ENCODE measurements at places on chromosomes 11 and 22.

DNA sequence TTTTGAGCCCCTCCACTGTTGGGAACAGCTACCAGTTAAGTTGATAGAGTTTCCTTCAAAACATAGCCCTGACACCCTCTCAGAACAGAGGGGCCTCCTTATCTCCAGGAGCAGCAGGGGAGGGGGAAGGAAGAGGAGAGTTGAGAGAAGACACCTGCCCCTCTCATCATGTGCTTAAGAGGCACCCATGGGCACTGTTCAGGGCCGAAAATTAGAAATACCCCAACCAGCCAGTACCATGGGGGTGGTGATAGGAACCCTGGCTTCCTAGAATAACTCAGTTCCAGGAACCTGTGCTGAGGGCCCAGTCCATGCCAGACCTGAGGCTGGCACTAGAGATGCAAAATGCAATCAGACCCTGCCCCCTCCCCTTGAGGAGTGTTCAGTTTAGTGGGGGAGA lies 9.3 kb upstream of the GDPD5 start:
- no peak for DNase-seq

DNA sequence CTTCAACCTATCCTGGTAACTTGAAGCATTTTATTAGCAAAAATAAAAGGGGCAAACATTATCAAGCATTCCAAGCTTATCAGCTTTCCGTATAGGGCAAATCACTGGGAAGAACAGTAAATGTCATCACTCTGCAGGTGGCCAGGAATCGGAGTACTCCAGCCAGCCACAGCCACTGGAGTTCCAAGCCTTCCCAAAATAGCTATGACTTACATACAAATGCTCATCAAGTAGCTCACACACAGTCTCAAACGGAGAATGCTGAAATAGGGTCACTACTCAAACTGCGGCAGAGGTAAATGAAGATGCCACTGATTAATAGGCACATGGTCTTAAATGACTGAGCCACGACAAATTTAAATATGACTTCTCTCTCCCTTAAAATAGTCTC lies 2.1 kb downstream of the USP28 start:
- DNase-seq = no peak

DNA sequence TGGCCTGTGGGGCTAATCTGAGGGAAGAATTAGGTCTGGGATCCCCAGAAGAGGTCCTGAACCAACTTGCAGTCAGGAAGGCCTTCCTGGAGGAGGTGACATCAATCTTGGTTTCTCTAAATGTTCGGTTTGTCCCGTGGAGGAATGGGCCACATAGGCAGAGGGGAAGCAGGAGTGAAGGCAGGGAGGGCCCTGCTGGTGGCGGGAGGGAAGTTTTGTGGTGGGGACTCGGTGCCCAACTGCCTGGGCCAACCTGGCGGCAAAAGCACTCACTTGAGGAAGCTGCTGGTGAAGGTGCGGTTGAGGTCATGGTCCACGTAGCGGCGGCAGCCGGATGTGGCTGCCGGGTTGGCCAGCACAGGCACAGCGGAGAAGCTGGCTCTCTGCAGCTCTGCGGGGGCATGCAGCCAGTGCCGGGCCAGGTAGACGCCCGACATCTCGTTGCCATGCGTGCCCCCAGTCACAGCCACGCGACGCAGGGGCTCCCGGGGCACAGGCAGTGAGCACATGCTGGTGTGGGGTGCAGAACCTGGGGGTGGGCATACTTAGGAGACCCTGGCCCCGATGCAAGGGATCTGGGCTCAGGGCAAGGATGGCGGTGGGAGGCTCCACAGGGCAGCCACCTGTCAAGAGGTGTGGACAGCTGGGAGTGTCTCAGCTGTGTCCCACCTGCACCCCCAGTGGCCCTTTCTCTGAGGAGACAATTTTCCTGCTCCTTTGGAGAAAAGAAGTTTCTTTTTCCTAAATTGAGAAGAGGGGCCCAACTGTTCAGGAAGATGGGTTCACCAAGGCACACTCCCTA lies 3.8 kb downstream of the ACY3 start:
- peak; percentile 25 for DNase-seq

DNA sequence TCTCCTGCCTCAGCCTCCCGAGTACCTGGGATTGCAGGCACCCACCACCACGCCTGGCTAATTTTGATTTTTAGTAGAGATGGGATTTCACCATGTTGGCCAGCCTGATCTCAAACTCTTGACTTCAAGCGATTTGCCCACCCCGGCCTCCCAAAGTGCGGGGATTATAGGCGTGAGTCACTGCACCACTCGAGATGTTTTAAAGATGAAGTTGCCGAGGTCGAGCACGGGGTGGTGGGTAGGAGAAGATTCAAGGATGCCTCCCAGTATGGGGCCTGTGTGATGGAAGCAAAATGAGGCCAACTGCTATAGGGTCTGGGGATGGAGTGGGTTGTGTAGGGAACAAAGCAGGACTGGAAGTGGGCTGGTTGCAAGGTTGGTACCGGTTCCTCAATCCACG lies 245.2 kb downstream of the MN1 start:
- no peak for DNase-seq

DNA sequence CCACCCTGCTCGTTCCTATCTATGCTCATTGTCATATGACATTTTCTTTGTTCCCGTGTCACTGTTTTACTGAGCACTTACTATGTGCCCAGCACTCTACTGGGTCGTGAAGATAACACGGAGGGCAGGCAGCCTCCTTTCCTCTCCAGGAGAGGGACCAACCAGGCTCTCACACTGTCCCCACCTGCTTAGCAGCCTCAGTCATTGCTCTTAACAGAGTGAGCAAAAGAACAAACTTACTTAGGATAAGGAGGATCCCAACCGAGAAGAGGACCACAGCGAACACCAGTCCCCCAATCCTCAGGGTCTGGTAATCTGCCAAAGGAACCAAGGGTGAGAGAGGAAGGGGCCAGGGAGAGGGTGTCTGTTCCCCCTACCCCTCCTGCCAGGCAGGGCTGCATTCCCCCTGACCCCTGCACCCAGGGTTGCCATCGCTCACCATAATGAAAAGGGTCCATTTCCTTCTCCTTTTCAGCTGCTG lies 17.0 kb upstream of the FXYD2 start:
- DNase-seq = no peak

DNA sequence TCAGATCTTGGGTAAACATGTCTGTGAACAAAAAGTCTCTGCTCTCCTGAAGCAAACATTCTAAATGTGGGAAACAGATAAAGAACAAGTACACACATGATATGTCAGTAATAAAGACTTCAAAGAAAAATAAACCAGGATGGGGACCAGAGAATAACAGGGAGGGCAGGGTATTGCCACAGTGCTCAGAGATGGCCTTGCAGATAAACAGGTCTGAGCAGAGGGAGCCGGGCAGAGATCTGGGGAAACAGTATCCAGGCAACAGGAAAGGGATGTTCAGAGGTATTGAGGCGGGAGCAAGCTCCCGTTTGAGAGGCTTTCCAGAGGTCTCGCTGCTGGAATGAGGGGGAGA lies 2.9 kb downstream of the CCDC86 start:
- no peak for DNase-seq

GRCh38 chr22:29032014-29032475 lies 29.6 kb downstream of the C22orf31 start:
- no peak for DNase-seq

GRCh38 chr11:70066136-70066520 lies 12.0 kb upstream of the ANO1 start:
- DNase-seq = no peak

GRCh38 chr22:24005201-24005600 lies at the start of gene GSTT4:
GSTT4 (minus strand) TSS chr22:24005453; CDS start chr22:24005356, 97 bp downstream.
- DNase-seq = no peak

DNA sequence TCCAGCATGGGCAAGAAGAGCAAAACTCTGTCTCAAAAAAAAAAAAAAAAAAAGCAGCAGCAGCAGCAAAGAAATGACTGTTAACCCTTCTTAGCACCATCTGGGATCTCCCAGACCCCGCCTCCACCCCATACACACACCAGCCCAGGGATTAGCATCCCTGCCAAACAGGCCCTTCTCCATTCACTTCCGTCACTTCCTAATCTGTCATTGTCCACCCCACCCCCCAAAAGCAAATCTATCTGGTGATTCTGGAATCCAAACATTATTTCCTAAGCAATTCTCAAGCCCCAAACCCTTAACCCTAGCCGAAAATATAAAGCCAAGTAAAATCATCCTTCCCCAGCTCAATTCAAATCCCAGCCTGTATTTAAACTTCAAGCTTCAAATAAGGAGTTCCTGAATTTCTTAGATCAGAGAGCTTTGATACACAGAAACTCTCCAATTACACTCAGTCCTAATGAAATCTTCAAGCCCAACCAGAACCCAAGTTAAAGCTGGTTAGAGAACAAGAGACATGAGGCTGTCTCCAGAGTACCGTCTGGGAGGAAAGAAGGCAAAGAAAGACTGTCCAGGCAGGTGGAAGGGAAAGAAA lies 6.0 kb upstream of the AHNAK start:
- DNase-seq = peak; percentile 43

DNA sequence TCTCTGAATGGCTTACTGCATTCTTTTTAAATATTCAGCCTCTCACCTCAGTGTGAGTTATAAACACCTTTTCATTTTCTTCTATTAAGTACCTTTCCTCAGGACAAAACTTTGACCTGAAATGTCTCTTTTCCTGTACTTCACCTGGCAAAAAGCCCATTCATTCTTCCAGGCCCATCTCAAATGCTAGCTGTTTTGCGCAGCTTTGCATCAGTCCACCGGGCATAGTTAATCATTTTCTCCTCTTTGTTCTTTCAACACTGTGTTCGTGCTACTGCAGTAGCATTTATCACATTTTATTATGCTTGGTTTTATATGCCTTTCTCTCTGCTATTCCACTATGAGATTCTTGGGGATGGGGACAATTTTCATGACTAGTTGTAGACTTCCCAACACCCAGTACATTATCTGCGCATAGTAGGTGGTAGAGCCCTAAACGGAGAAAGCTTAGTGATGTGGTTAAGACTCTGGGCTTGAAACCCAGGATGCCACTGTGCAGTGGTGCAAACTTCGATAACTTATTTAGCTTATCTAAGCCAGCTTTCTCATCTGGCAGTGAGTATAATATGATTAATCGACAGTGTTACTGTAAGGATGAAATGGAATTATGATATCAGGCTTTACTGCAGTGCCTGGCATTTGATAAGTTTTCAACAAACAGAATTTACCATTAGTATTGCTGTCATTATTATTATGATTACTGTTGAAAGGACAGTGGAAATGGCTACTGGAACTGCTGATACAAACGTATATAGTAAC lies 695.7 kb downstream of the NELL1 start:
- DNase-seq = no peak

GRCh38 chr11:102449651-102450570 lies 2.7 kb downstream of the TMEM123 start:
- no peak for DNase-seq

DNA sequence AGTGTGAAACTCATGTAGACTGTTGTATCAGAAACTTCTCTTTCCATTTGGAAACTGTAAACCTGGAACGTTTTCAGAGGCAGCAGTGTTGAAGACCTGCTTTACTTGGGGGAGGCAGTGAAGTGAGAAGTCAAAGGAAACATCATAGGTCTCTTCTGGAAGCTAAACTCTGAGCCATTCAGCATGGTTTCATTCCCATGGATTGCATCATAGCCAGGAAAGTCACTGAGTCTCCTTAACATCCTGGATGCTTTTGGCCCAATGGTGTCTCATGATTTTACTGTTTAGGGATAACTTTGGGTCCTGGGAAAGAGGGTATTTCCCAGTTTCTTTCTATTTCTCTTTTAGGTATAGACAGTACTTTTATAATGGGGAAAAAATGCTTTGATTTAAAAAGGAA lies 153.2 kb upstream of the E2F8 start:
- no peak for DNase-seq

DNA sequence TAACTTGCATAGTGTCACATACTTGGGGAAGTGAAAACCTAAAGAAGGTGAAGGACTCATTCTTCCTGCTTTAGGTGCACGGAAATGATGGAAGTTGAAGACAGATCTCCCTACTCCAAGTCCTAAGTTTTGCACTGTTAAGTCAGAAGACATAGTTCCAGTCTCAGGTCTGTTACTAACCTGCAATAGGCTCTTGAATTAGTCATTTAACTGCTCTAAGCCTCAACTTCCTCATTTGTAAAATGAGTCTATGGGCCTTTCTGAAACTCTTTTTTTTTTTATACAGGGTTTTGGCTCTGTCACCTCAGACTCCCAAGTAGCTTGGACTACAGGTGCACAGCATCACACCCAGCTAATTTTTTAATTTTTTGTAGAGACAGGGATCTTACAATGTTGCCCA lies 30.8 kb upstream of the POU2AF1 start:
- no peak for DNase-seq

DNA sequence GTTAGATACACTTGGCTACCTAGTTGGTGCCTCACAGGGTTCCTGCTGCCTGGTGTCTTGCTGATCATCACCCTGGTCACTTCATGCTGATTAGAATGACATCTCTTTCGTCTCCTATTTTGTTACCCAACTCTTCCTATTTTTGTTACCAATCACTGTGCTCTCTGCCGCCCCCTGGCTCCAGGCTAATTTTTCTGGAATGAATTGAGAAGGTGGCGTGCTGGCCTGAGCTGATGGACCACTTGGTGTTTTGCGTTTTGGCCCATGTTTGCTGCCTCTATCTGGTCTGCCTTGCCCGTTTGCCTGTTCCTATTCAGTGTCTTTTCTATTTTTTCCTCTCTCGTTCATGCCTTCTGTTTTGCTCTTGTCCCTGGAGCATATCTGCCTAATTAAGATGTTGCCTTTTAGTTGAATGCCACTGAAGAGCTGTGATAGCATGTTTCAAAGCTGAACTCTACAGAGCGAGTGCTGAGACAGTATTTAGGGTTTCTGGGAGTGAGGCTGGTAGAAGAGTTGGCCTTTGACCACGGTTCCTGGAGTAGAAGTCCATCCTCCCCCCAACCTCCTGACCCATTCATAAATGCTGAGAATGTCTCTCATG lies 5.9 kb upstream of the ATF4 start:
- peak; percentile 51 for DNase-seq

DNA sequence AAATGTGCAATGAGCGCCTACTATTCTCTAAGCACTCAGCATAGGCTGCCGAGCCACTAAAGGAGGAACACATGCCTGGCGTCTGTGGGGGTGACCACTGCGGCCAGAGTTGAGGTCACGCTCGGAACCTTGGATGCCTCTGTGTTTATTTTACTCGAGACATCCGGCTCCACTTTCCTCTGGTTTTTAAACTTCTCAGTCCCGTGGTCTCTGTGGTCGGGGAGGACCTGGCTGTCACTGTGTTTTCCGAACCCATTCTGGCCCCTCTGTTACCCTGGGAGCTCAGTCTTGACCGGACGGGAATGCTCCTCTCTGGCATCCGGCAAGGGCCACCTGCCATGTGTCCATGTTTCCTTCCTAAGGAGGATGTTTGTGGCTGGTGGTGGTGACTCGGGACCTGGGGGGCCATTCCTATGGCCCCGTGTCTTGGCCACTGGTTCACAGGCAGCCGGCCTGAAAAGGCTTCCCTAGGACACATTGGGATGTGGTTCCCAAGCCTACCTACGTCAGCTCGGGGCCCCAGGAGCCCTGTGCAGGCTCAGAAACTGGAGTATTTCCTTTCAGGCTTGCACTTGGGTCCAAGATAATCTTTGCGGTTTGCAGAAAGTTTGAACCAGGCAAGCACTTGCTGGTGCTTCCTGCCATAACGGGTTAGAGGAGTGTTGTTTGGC lies 46.7 kb upstream of the PARVG start:
- DNase-seq = no peak

DNA sequence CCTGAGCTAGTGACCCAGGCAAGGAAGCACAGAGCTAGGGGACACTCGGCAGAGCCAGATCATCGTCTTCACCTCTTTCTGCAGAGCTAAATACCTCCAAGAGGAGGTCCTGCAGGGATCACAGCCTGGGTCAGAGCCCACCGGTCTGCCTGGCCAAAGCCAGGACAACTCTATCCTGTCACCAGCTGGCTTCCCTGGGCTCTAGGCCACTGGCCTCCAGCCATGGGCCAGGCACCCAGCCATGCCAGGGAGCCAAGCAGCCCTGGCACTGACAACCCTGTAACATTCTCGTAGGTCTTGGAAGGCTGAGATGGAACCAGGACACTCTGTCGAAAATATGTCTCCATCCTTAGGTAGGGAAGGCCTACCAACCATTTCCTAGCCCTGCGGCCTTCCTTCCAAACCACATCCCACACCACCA lies 270.1 kb downstream of the BUD13 start:
- DNase-seq = no peak

All from CD8-positive, alpha-beta T cell (primary cell).